MG63 (cell line): ENCODE measurements at places on chromosomes 3 and 15.

- no peak for DNase-seq
These were observed 1.8 kb downstream of the ARHGEF26 start for GRCh38 chr3:154122912-154123559.

DNA sequence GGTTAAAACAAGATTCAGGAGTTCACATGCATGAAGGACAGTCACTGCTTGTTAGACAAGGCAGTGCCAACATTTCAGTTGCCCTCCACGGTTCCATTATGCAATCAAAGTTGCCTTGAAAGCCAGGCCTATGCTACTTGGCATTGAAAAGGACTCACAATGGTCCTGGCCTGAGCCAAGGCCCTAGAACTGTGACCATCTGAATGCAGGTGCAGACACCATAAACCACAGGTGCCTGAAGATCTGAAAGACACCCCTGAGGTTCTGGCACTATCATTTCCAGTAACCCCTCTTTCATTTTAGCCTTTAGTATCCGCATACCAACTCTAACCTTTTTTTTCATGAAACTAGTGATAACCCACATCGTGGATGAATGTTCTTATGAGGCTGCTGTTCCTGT is 2.8 kb downstream of the GABRA5 start:
- no peak for DNase-seq

GRCh38 chr3:187694801-187695200 is 7.6 kb downstream of the RTP2 start:
- no peak for DNase-seq

DNA sequence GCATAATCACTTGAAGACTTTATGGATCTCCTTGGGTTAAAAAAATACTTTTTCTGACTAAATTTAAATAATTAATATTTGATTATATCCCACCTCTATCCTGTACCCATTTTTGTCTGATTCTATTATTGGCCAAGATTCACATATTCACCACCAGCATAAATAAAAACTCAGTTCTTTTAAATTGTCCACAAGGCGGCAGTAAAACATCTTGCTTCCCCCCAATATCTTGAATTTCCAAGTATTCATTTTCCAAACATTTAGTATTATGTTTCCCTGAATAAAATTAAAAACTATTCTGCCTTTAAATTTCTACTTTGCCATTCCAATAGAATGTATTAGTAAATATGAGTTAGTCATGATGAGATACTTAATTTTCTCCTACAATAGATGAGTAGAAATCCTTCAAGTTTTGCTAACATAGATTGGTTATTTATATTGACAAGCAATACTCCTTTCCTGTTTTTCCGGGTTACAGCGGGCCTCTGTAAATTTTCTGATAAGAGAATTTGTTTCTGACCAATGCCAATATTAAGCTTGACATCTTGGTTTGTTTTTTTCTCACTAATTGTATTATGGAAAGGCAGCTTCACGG is 218.7 kb upstream of the MDFIC2 start:
- no peak for DNase-seq

DNA sequence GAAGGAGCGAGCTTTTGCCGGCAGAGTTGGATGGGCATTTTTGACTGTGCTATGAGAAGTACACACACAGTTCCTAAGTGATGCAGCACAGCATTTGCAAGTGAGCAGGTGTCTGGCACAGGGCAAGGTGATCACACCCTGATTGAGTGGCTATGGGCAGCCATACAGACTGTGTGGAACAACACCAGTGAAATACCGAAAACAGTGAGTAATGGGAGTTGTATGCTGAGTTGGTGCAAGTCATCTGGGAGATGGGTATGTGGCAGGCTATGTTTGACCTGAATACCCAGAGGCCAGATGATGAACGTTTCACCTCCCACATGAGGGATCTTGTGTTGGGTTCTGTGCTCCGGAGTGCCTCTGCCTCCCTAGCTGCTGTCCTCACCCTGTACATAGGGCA is 53.5 kb upstream of the TIPARP start:
- no peak for DNase-seq

DNA sequence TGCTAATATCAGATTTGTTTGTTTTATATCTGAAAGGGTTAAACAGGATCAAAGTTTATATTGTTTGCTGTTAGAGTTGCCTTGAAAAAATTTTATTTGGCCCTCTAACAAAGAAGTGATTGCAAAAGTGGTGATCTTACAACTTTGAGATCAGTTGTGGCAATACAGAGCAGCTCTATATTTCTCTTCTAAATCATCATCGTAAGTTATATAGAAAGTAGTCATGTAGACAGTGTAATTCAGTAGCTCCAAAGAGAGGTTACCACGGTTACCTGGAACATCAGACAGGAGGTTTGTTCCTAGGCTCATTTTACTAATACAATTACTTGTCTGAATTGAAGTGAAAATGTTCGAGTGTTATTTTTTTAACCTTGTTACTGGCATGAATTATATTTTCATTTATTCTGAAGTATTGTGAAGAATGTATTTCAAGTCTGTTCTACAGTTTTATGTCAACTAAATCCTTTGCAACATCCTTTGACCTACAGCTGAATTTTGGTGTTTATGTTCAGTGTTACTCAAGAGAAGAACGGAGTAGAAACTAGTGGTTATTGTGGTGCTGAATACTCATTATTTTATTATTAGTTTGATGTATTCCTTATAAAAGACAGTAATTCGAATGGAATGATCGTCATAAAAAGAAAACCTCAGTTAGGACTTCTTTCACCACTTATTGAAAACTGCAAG is 214.2 kb downstream of the NAALADL2 start:
- DNase-seq, result no peak

GRCh38 chr15:60580650-60581376 is 101.9 kb upstream of the ICE2 start:
- DNase-seq, result peak; percentile 19

GRCh38 chr15:40474581-40474980 is 3.8 kb downstream of the CHST14 start:
- no peak for DNase-seq

DNA sequence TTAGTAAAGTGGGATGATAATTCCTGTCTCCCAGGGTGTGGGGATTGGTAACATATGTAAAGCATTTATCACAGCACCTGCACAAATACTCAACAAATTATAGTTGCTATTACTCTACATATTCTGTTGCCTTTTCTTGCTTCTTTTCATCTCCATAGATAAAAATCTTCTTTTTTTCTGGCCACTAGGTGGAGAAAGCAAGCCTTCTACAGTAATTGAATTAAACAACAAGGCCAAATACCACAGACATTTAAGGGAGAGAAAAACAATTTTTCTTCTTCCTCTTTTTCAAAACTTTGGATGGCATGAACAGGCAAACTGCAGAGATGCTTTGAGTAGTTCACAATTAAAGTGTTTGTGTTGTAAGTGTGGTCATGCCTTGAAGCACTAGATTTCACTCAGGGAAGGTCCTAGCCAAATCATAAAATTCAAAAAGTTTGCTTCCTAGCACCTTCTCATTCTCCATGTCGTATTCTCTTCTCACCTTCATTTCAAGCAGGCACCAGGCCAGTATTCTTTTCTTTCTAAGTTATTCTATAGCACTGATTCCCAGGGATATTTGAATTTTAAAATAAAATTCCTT is 493.4 kb upstream of the TGFBR2 start:
- DNase-seq, result no peak

DNA sequence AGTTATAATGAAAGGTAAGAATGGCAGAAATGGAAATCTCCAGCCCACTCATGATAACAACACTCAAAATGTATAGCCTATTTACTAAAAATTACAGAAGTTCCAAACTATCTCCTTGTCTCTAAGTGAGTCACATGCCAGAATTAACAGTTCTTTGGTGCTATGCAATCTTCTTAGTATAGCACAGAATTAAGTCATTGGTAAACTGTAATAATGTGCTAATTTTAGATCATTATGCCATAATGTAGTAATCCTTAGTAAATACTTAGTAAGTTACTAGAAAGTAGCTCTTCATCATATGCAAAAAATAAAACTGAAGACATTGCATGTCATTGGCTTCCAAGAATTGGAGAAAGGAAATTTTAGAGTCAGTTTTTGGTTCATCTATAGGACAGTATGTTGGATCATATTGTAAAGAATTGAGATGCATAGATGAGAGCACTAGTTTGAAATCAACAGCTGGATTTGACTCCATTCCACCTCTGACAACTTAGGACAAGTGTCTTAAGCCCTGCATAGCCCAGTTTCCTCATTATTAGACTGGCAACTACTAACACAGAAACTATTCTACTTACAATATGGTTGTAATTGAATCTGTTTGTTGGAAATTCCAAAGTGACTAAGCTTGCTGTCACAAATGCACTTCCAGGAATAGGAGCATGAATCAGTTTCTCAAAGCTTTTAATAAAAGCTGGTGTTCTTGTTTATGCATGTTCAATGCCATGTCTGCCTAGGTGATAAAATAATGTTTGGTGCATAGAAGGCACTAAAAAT is 40.1 kb upstream of the CD47 start:
- DNase-seq, result no peak

- DNase-seq, result no peak
These were observed 156.8 kb downstream of the TBC1D5 start for GRCh38 chr3:17585394-17586325.

GRCh38 chr3:171399842-171400241 is 60.4 kb downstream of the TNIK start:
- DNase-seq, result no peak

GRCh38 chr3:70974747-70975146 is 608.8 kb downstream of the FOXP1 start:
- no peak for DNase-seq

- DNase-seq, result no peak
These were observed 34.1 kb upstream of the RASGRP1 start for GRCh38 chr15:38598749-38599148.

DNA sequence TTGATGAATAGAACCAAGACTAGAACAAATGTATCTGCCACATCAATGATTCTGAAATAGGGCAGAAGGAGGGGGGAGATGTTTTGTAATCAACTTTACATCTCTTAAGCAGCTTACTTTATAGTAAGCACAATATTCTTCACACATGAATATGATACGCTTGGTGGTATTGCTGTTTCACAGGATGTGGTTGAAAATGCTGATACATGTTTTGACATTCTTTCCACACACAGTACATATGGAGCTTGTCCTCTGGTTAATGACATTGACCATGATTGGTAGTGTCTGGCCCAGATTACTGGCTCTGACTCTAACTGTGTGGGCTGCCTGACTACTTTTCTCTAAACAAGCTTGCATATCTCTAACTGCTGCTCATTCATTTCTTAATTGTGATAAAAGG is 168.9 kb downstream of the KLHL25 start:
- DNase-seq, result no peak

DNA sequence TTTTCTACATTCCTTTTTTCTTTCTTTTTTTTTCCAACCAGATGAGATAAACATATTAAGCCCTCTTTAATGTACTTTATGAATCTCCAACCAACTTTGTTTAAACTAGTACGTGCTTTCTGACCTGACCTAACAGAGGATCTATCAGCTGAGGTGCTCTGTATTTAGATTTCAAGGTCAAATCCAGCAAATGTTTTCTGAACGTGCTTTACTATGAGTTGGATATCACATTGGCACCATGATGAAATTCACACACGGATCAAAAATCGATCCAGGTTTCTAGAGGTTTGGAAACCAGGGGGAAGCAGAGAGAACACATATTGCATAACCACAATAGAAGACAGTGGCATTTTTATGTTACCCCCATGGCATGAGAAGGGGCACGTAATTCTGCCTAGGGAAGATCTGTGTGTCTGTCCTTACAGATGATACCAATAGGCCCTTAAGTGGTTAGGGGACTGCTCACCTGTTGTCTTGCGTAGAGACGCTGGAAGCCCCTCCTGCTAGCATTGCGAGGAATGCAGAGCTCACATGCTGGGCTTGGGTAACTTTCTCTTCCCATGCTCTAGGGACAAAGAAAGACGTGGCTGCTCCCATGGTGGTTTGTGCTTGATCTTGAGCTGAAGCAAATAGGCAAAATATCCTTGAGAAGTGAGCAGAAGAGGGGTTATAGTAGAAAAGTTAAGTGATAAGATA is 59.3 kb upstream of the ABHD10 start:
- DNase-seq, result no peak

- no peak for DNase-seq
These were observed 40.7 kb downstream of the TMEM212 start for GRCh38 chr3:171883893-171884279.

GRCh38 chr15:82056958-82057823 is 11.4 kb upstream of the MEX3B start:
- no peak for DNase-seq

DNA sequence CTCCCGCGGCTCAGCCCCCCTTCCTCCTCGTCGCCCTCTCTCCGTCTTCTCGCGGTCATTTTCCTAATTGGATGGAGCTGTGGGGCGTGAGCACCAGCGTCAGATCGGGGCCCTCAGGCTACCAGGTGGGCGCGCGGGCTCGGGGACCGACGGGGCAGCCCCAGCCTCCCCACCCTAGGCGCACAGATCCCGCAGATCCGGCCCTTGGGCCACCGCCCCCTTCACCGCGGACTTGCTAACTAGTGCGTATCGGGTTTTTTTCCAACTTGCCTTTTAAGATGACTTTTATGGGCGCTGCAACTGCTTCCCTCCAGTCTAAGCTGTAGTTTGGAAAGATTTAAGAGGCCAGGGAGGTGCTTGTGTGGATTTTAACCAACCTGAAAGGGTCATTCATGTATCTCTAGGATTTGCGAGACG is 1.3 kb downstream of the ZNF710 start:
- DNase-seq, result peak; percentile 40

GRCh38 chr3:156581033-156581432 is 26.1 kb upstream of the SSR3 start:
- no peak for DNase-seq

- DNase-seq, result no peak
These were observed 112.5 kb upstream of the TGFBR2 start for GRCh38 chr3:30493911-30494311.

DNA sequence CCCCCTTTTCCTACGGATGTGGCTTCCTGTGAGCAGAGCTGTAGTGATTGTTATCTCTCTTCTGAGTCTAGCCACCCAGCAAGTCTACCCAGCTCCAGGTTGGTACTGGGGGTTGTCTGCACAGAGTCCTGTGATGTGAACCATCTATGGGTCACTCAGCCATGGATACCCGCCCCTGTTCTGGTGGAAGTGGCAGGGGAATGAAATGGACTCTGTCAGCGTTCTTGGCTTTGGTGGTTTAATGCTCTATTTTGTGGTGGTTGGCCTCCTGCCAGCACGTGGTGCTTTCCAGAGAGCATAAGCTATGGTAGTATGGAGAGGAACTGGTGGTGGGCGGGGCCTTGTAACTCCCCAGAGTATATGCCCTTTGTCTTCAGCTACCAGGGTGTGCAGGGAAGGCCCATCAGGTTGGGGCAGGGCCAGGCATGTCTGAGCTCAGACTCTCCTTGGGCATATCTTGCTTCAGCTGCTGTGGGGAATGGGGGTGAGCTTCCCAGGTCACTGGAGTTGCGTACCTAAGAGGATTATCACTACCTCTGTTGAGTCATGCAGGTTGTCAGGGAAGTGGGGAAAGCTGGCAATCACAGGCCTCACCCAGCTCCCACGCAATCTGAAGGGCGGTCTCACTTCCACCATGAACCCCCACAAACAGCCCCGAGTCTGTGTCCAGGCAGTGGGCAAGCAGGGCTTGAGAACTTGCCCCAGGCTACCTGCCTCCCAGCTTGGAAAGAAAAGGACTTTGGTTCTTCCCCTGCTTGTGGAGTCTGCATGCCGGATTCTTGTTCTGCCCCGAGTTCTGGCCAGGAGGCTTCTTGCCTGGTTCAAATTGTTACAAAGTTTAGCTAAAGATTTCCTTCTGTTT is 9.0 kb upstream of the ADGRG7 start:
- no peak for DNase-seq

GRCh38 chr15:63412551-63412950 is 30.9 kb upstream of the CA12 start:
- DNase-seq, result no peak
